ENCODE measurements at places on chromosomes 2 and 18.

DNA sequence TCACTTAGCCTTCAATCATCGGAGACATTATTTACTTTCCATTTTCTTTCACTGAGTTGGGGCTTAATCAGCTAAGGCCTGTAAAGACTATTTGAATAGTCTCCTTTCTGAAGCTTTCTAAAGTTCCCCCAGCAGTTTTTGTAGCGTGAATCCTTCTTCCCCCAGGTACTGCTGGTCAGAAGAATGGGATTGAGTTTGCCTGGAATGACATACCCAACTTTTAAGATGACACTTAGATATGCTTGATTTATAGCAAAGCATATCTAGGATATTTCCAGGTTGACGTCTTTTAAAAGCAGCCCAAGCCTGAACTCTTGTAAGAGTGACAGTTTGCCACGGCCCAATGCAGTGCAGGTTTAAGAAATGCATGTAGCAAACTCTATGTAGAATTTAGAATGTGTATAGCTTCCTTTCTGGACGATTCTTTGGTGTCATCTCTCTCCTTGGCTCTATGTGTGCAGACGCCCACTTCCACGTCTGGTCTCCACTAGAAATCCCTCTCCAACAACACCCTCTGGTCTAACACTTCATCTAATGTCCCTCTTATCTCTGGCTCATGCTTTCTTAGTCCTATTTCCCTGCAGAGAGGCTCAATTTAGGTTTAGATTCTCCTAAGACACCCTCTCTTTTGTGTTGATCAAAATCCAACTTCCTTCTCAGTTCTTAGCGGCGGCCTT, 175.0 kb upstream of the CYRIA start:
- no peak for DNase-seq

GRCh38 chr2:96806468-96807126, 9.5 kb upstream of the CNNM3 start:
- no peak for DNase-seq

DNA sequence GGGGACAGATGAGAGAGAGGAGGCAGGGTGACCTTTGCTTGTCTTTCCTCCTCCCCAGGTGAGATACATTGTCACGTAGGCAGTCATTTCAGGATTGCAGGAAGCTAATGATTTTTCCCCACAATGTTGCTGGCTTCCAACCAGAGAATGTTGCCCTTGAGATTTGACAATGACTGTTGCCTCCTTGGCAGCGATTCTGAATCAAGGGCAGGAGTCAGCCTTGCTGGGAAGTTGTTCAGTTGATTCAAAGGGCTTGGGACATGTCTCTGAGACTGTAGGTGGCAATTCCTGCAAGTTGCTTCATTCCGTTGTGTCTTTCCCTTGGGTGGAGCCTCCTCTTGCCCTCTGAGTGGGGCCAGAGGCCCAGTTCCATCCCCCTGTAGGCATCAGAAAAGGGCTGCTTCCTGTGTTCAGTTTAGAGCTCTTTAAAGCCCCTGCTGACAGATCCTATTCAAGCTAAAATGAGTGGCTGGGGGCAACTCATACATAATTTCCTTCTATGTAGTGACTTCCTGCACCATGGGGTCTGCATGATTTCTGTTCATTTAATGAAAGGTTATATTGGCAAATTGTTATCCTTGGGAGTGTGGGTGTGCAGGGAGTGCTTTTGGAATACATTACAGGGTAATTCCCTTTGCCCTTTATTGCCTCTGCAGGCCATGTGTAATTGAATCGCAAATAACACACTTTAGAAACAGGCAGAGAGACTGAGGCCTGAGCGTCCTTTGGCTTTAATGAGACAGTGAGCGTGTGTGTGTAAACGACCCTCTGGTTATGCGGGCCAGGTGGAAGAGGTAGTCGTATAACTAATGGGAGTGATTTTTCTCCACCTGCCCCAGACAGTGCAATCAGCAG, 52.4 kb downstream of the GPR39 start:
- DNase-seq: no peak

GRCh38 chr2:47299555-47299954, 103.4 kb upstream of the MSH2 start:
- DNase-seq: peak; percentile 86

DNA sequence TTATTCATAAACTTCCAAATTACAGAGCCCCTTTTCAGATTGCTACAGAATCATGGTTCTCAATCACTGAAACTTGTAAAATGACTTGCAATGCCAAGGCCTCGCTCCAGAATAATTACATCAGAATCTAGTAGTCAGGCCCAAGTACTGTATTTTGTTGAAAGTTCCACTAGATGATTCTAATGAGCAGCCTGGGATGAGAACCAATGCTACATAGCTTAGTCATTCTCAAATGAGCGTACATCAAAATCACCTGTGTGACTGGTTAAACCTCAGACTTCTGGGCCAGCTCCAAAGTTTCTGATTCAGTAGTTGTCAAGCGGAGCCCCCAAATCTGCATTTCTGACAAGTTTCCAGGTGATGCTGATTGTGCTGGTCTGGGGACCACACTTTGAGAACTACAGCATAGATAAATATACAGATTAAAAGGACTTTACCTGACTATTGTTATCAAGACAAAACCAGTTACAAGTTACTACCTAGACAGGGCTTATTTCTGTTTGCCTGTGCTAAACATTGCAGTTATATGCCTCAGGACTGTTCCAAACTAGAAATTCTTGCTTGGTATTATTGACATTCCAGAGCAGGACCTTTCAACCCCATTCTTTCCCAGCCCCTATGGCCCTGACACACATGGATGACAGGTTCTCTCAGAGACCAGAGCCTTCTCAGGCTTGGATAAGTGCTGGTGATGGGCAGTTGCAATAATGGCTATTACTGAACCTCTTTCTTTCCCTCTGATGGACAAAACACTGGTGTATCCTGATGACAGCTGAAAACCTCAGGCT, 83.1 kb downstream of the UPP2 start:
- no peak for DNase-seq

Data from fibroblast of mammary gland (primary cell).